Thyroid gland (tissue), 4 donors: ENCODE measurements at places on chromosomes 2 and 18. TPM values are rescaled to one million over a fixed set of nuclear protein-coding genes. Genes with fewer than 3 reads are reported as not detected.

- H3K4me1 ChIP-seq: no peaks in the 10 kb centered on the region
- H3K4me3 ChIP-seq: no peak overlapping the region
- H3K27me3 ChIP-seq: no peaks in the 10 kb centered on the region
Measured at GRCh38 chr2:19764998-19765397, 136.8 kb downstream of the TTC32 start.

- H3K36me3 ChIP-seq: no peaks in the 10 kb centered on the region
- no peak overlapping the region for H3K27ac ChIP-seq
- peaks cover 6% of the 10 kb centered on the region for H3K4me1 ChIP-seq
- H3K4me3 ChIP-seq: no peak overlapping the region
- no peaks in the 10 kb centered on the region for H3K27me3 ChIP-seq
Measured at GRCh38 chr18:75395137-75395536, 32.4 kb downstream of the SMIM21 start.

DNA sequence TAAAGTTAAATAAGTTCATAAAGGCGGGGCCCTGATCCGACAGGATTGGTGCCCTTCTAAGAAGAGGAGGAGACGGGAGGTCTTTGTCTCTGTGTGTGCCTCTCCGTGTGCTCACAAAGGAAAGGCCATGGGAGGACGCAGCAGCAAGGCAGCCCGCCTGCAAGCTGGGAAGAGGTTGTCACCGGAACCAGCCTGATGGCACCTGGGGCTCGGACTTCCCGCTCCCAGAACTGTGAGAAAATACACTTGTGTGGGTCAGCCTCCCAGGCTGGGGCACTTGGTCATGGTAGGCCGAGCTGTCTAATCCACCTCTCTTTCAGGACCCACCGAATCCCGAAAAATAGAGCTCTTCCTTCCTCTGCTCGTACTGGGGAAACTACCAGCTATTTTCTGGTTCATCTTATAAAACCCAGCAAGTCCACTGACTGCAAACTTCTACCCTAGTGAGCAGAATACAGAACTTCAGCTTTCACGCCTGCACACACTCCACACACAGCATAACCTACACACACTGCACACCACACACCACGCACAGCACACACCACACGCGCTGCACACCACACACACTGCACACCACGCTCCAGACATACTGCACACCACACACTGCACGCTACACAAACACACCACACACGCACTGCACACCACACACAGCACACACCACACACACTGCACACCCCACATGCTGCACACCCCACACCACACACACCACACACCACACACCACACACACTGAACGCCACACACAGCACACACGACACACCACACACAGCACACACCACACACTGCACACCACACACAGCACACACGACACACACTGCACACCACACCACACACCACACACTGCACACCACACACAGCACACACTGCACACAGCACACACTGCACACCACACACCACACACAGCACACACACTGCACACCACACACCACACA is 58.1 kb downstream of the ASB1 start:
- no peak overlapping the region for H3K4me3 ChIP-seq
- no peak overlapping the region for H3K27ac ChIP-seq
- H3K27me3 ChIP-seq: no peaks in the 10 kb centered on the region
- H3K36me3 ChIP-seq: no peaks in the 10 kb centered on the region
- no peaks in the 10 kb centered on the region for H3K4me1 ChIP-seq

GRCh38 chr2:124241-124880 is 78.1 kb upstream of the FAM110C start:
- no peaks in the 10 kb centered on the region for H3K27me3 ChIP-seq
- H3K4me1 ChIP-seq: no peaks in the 10 kb centered on the region
- no peak overlapping the region for H3K27ac ChIP-seq
- DNase-seq: no peak

DNA sequence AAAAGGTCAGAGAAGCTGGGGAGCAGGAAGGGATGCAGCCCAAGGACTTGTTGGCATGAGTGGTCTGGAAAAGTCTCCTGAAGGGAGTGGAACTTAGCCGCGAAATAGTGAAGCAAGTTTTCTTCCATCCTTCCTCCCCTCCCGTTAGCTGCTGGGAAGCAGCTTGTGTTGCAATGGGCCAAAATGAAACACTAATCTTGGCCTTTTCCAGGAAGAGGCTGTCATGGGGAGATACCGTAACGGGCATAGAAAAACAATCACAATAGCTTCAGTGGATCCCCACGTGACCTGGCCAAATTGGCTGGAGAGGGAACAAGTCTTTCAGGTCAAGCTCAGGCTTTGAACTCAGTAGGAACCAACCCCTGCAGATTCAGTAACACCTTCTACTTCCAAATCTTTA is 49.3 kb downstream of the SEMA4F start:
- H3K27me3 ChIP-seq: no peaks in the 10 kb centered on the region
- H3K4me3 ChIP-seq: no peak overlapping the region
- H3K36me3 ChIP-seq: no peaks in the 10 kb centered on the region
- H3K4me1 ChIP-seq: no peaks in the 10 kb centered on the region
- DNase-seq: no peak

- no peaks in the 10 kb centered on the region for H3K36me3 ChIP-seq
- H3K27ac ChIP-seq: no peak overlapping the region
- H3K4me1 ChIP-seq: no peaks in the 10 kb centered on the region
- no peaks in the 10 kb centered on the region for H3K27me3 ChIP-seq
- DNase-seq: no peak
- no peak overlapping the region for H3K4me3 ChIP-seq
Measured at GRCh38 chr2:175535631-175536030, 354.1 kb upstream of the ATP5MC3 start.

DNA sequence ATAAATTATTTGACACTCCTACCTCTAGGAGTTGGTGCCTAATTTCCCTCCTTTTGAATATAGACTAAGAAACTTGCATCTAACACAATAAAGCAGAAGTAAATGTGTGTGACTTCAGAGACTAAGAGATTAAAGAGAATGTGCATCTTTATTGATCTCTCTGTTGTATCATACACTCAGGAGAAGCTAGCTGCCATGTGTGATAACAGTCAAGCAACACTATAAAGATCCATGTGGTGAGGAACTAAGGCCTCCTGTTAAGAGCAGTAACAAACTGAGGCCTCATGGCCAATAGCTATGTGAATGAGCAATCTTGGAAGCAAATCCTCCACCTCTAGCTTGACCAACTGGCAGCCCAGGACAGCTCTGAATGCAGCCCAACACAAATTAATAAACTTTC is 3.4 kb downstream of the FANCL start:
- no peak for DNase-seq
- no peaks in the 10 kb centered on the region for H3K36me3 ChIP-seq
- H3K27me3 ChIP-seq: no peaks in the 10 kb centered on the region
- H3K4me3 ChIP-seq: no peak overlapping the region

GRCh38 chr2:83459456-83459855 is 999.6 kb downstream of the SUCLG1 start:
- H3K27ac ChIP-seq: no peak overlapping the region
- H3K4me3 ChIP-seq: no peak overlapping the region
- no peaks in the 10 kb centered on the region for H3K27me3 ChIP-seq

- no peak overlapping the region for H3K4me3 ChIP-seq
- no peaks in the 10 kb centered on the region for H3K27me3 ChIP-seq
- no peaks in the 10 kb centered on the region for H3K4me1 ChIP-seq
- peaks cover 11% of the 10 kb centered on the region for H3K36me3 ChIP-seq
Measured at GRCh38 chr2:223896833-223897311, 48.3 kb downstream of the WDFY1 start.

- H3K27ac ChIP-seq: no peak overlapping the region
- DNase-seq: no peak
- peaks cover 25% of the 10 kb centered on the region for H3K4me1 ChIP-seq
- H3K4me3 ChIP-seq: no peak overlapping the region
Measured at GRCh38 chr2:9812945-9813311, 30.3 kb upstream of the TAF1B start.

GRCh38 chr2:173963323-173963816 is 1.8 kb downstream of the SP3 start:
- peak overlapping the region; percentile 98 for H3K4me3 ChIP-seq
- no peaks in the 10 kb centered on the region for H3K36me3 ChIP-seq
- DNase-seq: peak; percentile 64
- peaks cover 17% of the 10 kb centered on the region for H3K4me1 ChIP-seq
- H3K27me3 ChIP-seq: no peaks in the 10 kb centered on the region

- no peak overlapping the region for H3K27ac ChIP-seq
- DNase-seq: no peak
- peaks cover 3% of the 10 kb centered on the region for H3K36me3 ChIP-seq
- peaks cover 16% of the 10 kb centered on the region for H3K4me1 ChIP-seq
- no peak overlapping the region for H3K4me3 ChIP-seq
Measured at GRCh38 chr18:55268151-55268601, 308.9 kb upstream of the CCDC68 start.

DNA sequence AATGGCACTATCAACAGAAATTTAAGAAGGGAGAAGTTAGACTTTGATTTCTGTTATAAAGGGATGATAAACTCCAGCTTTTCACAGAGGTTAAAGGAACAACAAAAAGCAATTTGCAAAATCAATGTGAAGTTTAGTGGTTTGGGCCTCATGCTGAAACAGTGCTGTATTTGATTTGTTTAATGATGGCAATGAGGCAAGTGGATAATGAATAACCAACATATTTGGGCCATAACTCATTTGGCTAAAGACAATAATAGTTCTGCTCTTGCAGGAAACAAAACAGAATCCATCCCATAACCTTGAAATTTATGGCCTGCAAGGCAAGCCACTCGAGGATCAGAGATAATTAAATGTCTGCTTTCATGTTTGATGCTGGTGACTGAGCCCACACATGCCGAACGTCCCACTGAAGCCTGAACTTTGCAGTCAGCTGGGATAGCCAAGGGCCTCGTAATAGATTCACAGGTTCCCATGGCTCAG is 56.5 kb downstream of the TPGS2 start:
- no peak for DNase-seq
- H3K27me3 ChIP-seq: no peaks in the 10 kb centered on the region
- H3K4me3 ChIP-seq: no peak overlapping the region
- H3K36me3 ChIP-seq: no peaks in the 10 kb centered on the region
- no peaks in the 10 kb centered on the region for H3K4me1 ChIP-seq

- no peak overlapping the region for H3K4me3 ChIP-seq
- no peaks in the 10 kb centered on the region for H3K27me3 ChIP-seq
- H3K27ac ChIP-seq: no peak overlapping the region
- no peaks in the 10 kb centered on the region for H3K36me3 ChIP-seq
Measured at GRCh38 chr2:226247289-226248275, 552.0 kb downstream of the IRS1 start.

- no peaks in the 10 kb centered on the region for H3K27me3 ChIP-seq
- H3K4me1 ChIP-seq: peaks cover 7% of the 10 kb centered on the region
- H3K27ac ChIP-seq: no peak overlapping the region
- H3K36me3 ChIP-seq: no peaks in the 10 kb centered on the region
- DNase-seq: peak; percentile 67
- no peak overlapping the region for H3K4me3 ChIP-seq
Measured at GRCh38 chr2:26942543-26943295, 27.7 kb upstream of the MAPRE3 start.

DNA sequence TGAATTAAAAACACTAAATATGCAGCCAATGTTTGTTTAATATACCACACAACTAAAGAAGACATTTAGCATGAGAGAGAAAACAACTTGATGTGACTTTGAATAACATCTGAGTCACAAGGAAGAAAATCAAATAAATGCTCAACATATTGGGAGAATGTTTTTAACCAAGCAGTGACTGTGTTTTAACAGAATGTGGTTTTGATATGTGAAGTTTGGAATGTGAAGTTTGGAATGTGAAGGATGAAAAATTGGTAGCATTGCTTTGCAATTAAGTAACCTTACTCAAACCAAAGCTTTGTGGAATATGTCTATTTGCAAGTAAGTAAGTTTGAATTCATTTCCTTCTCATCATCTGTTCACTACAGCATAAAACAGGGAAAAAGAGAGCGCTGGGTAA is 128.2 kb upstream of the DNAJC10 start:
- no peak overlapping the region for H3K27ac ChIP-seq
- no peak overlapping the region for H3K4me3 ChIP-seq
- H3K27me3 ChIP-seq: no peaks in the 10 kb centered on the region
- H3K4me1 ChIP-seq: no peaks in the 10 kb centered on the region
- DNase-seq: no peak

DNA sequence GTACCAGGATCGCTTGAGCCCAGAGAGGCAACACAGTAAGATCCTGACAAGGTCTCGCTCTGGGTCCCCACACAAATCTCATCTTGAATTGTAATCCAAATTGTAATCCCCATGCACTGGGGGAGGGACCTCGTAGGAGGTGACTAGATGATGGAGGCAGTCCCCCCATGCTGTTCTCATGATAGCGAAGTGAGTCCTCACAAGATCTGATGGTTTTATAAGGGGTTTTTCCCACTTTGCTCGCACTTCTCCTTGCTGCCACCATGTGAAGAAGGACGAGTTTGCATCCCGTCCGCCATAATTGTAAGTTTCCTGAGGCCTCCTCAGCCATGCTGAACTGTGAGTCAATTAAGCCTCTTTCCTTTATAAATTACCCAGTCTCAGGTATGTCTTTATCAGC is 46.0 kb upstream of the SERTAD2 start:
- H3K4me3 ChIP-seq: no peak overlapping the region
- H3K36me3 ChIP-seq: no peaks in the 10 kb centered on the region
- no peak overlapping the region for H3K27ac ChIP-seq
- DNase-seq: no peak
- no peaks in the 10 kb centered on the region for H3K27me3 ChIP-seq

GRCh38 chr2:70536517-70537055 is 17.0 kb downstream of the TGFA start:
- H3K27ac ChIP-seq: no peak overlapping the region
- peaks cover 25% of the 10 kb centered on the region for H3K4me1 ChIP-seq
- H3K4me3 ChIP-seq: no peak overlapping the region

DNA sequence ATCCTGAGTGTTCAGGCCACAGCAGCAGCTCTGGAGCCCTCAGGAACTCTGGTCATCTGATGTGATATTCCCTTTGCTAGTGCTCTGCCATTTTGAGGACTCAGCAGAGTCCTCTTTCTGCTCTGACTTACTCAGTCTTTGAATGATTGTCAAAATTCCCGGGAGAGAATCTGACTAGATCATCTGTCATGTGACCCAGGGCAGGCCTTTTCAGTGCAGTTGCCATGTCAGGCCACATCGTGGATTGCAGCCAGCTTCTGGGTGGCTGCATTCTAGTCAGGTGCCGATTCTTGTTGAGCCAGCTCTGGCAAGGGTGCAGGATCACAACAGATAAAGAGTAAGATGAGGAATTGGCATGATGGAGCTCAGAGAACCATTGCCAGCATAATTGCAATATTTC is 795.6 kb downstream of the CPS1 start:
- no peak overlapping the region for H3K4me3 ChIP-seq
- H3K27ac ChIP-seq: no peak overlapping the region
- no peaks in the 10 kb centered on the region for H3K36me3 ChIP-seq
- no peaks in the 10 kb centered on the region for H3K4me1 ChIP-seq
- no peaks in the 10 kb centered on the region for H3K27me3 ChIP-seq

Gene RPL31
- total RNA-seq: 216 TPM

Gene LTBP1
- total RNA-seq: 5.1 TPM

Gene TUBA3D
- not detected for total RNA-seq

Gene SCN1A
- total RNA-seq: not detected

Gene LYG2
- not detected for total RNA-seq

Gene DPP10
- total RNA-seq: 0.63 TPM

Gene ORC4
- total RNA-seq: 62.5 TPM

Gene AGFG1
- total RNA-seq: 50.0 TPM
